ENCODE measurements at places on chromosomes 16 and 17. TPM values are rescaled to one million over a fixed set of nuclear protein-coding genes. Genes with fewer than 3 reads are reported as not detected.

NPIPB13 gene
- 14.9 TPM for total RNA-seq

WFIKKN2 gene
- total RNA-seq: not detected

ABCC12 gene
- total RNA-seq: not detected

PPY gene
- not detected for total RNA-seq

KCTD19 gene
- 0.87 TPM for total RNA-seq

KRTAP1-5 gene
- not detected for total RNA-seq

OGFOD1 gene
- 78.0 TPM for total RNA-seq

IL34 gene
- 0.28 TPM for total RNA-seq

ADGRG1 gene
- total RNA-seq: 1.9 TPM

SRL gene
- total RNA-seq: not detected

TBC1D3I gene
- total RNA-seq: 1.2 TPM
